ENCODE measurements at places on chromosomes 2 and 18. TPM values are rescaled to one million over a fixed set of nuclear protein-coding genes. Genes with fewer than 3 reads are reported as not detected.

The MRPL33 gene
- total RNA-seq = 97.4 TPM

The C1GALT1C1L gene
- 0.74 TPM for total RNA-seq

The CCNYL1 gene
- 47.3 TPM for total RNA-seq

The FOXI3 gene
- not detected for total RNA-seq

The NXPH2 gene
- total RNA-seq = not detected

The LYG2 gene
- total RNA-seq = not detected

The PRKRA gene
- 46.6 TPM for total RNA-seq

The RAPH1 gene
- total RNA-seq = 59.5 TPM

The PLGLB1 gene
- total RNA-seq = 0.75 TPM

The DLX1 gene
- total RNA-seq = not detected

The EPB41L3 gene
- 154 TPM for total RNA-seq

The ESPNL gene
- total RNA-seq = not detected

The PLEKHH2 gene
- 1.1 TPM for total RNA-seq

The AGXT gene
- not detected for total RNA-seq

The ANKRD30BL gene
- total RNA-seq = not detected

The SCN2A gene
- not detected for total RNA-seq

The TTN gene
- total RNA-seq = 0.49 TPM

The VPS4B gene
- 50.2 TPM for total RNA-seq

The MPHOSPH10 gene
- total RNA-seq = 38.8 TPM

The GEN1 gene
- 29.6 TPM for total RNA-seq

The RGPD3 gene
- not detected for total RNA-seq

The LINC00305 gene
- not detected for total RNA-seq

The ASB18 gene
- total RNA-seq = not detected

The VWC2L gene
- not detected for total RNA-seq

The ABCG5 gene
- not detected for total RNA-seq

The B3GNT7 gene
- 1.2 TPM for total RNA-seq

The PLA2R1 gene
- 14.4 TPM for total RNA-seq

The MAP4K4 gene
- 269 TPM for total RNA-seq

The CCDC148 gene
- 0.69 TPM for total RNA-seq

The OSR1 gene
- total RNA-seq = not detected

The PLGLB2 gene
- 2.1 TPM for total RNA-seq

The CCDC178 gene
- total RNA-seq = 0.80 TPM

The ALK gene
- not detected for total RNA-seq

The NDC80 gene
- 39.6 TPM for total RNA-seq

The TRIB2 gene
- total RNA-seq = 20.5 TPM

The NUP35 gene
- 22.1 TPM for total RNA-seq

The DNMT3A gene
- total RNA-seq = 67.0 TPM

The WDSUB1 gene
- total RNA-seq = 7.3 TPM

The TFCP2L1 gene
- total RNA-seq = not detected

The CYP27A1 gene
- 12.6 TPM for total RNA-seq

The TMEM247 gene
- not detected for total RNA-seq

The MZT2A gene
- total RNA-seq = 170 TPM

The SLC66A3 gene
- total RNA-seq = 14.3 TPM

The BBS5 gene
- 5.6 TPM for total RNA-seq

The PLCL1 gene
- 3.4 TPM for total RNA-seq

The SLC9A4 gene
- 0.07 TPM for total RNA-seq

The GAREM2 gene
- 4.5 TPM for total RNA-seq

The SCG2 gene
- not detected for total RNA-seq

The CXCR1 gene
- not detected for total RNA-seq

The AP1S3 gene
- total RNA-seq = 3.8 TPM

The SIX2 gene
- total RNA-seq = 0.32 TPM

The LRRTM1 gene
- not detected for total RNA-seq

Measured in endothelial cell of umbilical vein (primary cell).